ENCODE measurements at places on chromosomes 1 and 21.

DNA sequence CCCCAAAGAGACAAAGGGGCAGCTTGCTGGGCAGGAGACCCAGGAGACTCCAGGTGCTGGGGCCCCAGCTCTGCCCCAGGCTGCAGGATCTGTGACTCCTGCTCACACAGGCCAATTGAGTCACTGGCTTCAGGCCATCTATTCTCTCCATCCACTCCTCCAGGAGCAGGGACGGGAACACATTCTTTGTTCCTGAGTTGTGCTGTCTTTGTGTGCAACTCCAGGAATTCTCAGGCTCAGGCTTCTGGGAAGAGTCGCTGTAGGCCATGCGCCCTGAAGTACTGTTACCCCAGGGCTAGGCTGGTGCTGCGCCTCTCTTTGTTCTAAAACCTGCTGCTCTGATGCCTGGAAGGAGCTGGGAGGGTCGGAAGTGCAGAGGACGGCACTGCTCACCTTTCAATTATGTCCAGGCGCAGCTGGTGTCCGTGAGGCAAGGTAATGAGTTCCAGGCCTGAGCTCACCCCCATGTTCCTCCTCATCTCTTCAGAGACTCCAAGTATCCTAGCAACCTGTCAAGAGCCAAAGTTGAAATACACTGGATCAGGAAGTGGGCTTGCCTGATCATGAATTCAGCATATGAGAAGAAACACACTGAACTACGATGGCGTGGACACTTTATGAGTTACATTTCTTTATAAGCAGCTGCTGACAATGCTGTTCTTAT lies 105.9 kb downstream of the BCAR3 start:
- no peak for DNase-seq

DNA sequence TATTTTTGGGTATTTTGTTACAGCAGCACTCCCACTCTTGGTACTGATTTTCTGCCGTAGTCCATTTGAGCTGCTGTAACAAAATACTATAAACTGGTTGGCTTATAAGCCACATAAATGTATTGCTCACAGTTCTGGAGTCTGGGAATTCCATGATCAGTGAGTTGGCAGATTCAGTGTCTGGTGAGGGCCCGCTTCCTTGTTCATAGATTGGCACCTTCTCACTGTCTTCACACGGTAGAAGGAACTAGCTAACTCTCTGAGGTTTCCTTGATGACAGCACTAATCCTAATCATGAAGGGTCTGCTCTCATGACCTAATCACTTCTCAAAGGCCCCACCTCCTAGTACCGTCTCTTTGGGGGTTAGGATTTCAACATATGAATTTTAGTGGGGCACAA lies 85.2 kb downstream of the HHAT start:
- no peak for DNase-seq

GRCh38 chr1:48080331-48081255 lies 83.4 kb upstream of the TRABD2B start:
- no peak for DNase-seq

DNA sequence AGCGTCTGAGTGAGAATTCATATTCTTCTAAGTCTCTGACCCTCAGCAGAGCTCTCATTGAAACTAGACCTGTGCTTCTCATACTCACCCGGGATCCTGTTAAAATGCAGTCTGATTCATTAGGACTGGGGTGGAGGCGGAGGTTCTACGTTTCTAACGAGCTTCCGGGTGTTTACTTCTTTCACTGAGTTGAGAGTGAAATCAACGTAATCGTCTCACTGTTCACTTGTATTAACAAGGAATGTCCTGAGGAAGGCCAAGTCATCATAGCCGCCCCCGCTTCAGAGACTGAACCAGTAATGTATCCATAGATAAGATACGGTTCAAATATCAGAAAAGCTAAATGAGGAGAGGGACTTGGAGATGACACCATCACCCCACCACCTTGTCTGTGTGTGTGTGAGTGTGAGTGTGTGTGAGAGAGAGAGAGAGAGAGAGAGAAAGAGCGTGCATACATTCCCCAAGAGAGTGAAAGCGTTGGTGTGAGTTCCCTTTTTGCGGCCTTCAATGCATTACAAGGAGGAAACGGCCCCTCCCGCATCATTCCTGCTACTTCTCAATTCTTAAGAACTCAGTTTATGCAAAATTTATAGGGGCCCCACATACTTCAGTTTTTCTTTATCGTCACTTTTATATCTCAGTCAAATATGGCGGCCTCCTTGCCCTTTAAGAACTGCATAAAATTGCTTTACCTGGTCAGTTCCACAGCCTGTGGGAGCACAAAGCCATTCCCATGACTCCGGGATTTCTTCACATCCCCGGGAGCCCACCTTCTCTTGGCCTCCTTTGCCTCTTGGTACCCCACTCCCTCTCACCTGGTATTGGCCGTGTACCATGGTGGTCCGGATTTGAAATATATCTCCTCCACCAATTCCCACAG lies 19.8 kb downstream of the KMO start:
- peak; percentile 57 for DNase-seq

DNA sequence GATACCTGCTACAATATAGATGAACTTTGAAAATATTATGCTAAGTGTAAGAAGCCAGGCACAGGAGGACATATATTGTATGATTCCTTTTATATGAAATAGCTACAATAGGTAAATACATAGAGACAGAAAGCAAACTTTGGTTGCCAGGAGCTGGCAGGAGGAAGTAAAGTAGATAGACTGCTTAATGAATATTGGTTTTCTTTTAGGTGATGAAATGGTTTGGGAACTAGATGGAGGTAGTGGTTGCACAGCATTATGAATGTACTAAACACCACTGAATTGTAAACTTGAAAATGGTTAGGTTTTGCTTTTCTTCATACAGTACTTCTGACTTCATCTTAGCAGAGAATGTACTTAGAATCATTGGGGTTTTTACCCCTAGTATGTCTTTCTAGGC lies 21.5 kb downstream of the ABCB10 start:
- DNase-seq, result no peak

- no peak for DNase-seq
Measured at GRCh38 chr1:68216089-68216772, 16.1 kb downstream of the WLS start.

Data from GM06990 (cell line).